ENCODE measurements at places on chromosomes 11 and 22.

- no peak for DNase-seq
Observed at GRCh38 chr11:69617682-69618081, 23.3 kb upstream of the CCND1 start.

- no peak for DNase-seq
Observed at GRCh38 chr11:126345759-126346585, 9.5 kb upstream of the ST3GAL4 start.

DNA sequence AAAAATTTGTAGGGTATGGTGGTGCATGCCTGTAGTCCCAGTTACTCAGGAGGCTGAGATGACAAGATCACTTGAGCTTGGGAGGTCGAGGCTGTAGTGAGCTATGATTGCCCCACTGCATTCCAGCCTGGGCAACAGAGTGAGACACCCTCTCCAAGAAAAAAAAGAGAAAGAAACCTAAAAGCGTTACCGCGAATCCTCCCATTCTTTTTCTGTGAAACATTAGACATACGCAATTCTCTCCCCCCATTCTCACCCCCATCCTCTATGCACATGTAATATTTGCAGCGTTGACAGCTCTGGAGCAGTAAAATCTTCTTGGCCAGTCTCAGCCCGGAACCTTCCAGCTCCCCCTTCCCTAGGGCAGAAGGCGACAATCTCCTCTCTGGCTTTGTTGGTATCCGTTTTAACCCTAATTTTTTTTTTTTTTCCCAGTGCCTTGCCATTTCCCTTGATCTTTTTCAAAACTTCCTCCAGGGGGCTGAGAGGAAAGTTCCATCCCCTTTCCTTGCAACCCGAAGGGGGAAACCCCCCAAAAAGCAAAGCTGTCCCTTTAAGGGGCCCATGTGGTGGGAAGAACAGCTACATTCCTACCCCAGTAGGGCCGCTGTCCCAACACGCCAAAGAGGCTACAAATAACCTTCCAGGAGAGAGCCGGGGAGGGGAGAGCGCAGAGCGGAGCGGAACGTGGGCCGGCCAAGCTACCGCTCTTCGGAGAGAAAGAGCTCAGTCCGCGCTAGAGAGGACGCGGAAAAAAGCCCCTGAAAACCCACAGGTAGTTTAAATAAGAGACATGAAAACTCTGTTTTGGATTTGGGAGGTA is 1.9 kb downstream of the LRP4 start:
- DNase-seq: no peak

DNA sequence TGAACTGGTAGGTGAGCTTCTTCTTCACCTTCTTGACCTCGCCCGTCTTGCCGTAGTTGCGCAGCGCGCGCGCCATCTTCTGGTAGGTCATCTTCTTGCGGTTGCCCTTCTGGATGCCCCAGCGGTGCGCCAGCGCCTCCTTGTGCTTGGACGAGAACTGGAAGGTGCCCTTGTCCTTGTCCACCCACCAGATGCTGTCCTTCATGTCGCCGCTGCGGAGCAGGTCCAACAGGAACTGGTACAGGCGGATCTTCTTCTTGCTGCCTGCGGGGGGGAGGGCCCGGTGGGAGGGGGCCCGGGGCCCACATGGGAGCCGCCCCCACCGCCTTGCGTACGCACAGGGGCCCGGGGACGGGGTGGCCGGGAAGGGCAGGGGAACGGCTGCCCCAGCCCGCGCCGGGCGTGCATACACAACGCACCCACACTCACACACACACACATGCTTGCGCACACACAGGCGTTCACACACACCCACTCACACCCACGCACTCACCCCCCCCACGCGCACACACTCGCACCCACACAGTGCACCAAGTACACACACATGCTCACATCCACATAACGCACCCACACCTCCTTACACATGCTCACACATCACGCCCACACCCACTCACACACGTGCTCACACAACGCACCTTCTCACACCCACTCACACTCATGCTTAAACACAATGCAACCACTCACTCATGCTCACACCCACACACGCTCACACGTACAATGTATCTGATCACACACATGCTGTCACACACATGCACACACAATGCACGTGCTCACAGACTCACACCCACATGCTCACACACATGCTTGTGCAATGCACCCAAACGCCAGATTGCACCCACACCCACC is 3.0 kb upstream of the MYBPC3 start:
- peak; percentile 45 for DNase-seq

DNA sequence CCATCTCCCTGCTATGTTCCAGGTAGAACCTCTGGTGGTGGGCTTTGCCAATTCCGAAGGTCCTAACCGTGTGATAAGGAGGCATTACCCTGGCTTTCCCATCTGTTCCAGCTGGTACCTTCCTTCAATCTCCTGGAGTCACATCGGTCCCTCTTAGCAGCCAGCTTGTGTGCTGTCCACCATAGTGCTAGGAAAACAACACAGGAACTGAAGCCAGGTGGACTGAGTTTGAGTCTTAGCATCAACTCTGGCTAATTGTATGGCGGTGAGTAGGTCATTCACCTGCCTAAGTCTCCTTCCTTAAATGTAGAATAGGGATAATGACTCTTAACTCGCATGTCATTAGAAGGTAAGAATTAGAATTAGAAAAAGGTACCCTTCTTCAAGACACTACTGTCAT is 159.6 kb upstream of the E2F8 start:
- DNase-seq: no peak

GRCh38 chr22:36701965-36702621 is 1.5 kb downstream of the CACNG2 start:
- no peak for DNase-seq

GRCh38 chr11:111776398-111777093 is 10.4 kb upstream of the PPP2R1B start:
- DNase-seq: no peak

- DNase-seq: no peak
Observed at GRCh38 chr11:42772886-42773285, 538.9 kb upstream of the API5 start.
